ENCODE measurements at places on chromosomes 16 and 17.

GRCh38 chr17:72301887-72302286 is 181.1 kb downstream of the SOX9 start:
- DNase-seq = no peak

GRCh38 chr16:19086322-19087199 is 19.1 kb downstream of the COQ7 start:
- peak; percentile 95 for DNase-seq

- no peak for DNase-seq
Observed at GRCh38 chr17:74272731-74273201, 1.3 kb upstream of the DNAI2 start.

- peak; percentile 94 for DNase-seq
Observed at GRCh38 chr17:82648165-82648668, at the start of gene WDR45B. Gene WDR45B, minus strand, starts transcription at chr17:82648444. Its CDS starts 104 bp downstream, at chr17:82648340.

DNA sequence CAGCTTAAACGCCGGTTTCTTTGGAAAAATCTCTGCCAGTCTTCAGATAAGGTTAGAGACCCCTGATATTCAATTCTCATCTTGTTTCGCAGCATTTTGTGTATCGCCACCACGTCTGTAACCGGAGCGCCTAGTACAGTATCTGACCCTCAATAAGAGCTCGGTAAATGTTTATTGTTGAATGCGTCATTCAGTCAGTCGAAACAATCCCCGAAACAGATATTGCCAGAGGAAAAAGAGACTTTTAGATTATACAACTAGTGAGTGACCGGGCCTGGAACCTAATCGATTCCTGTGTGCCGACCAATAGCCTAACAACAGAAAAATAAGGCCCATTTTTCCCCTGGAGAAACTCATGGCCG is 626 bp downstream of the PELP1 start:
- no peak for DNase-seq

DNA sequence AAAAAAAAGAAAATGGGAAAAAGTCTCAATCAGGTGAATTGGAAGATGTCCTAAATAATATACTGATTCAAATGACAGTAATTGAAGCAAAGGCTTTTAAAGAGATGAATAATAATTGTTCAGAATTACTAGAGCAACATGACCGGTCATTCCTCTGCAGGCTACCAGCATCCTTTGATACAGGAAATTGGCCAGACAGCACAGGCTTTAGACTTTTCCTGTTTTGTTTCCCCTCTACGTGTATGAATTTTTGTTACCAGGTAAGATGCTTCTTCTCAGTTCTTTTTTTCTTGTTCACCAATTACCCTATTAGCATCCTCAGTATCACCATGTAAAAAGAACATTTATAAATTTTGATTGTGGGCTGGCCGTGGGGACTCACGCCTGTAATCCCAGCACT is 77.5 kb downstream of the RPGRIP1L start:
- DNase-seq = no peak

DNA sequence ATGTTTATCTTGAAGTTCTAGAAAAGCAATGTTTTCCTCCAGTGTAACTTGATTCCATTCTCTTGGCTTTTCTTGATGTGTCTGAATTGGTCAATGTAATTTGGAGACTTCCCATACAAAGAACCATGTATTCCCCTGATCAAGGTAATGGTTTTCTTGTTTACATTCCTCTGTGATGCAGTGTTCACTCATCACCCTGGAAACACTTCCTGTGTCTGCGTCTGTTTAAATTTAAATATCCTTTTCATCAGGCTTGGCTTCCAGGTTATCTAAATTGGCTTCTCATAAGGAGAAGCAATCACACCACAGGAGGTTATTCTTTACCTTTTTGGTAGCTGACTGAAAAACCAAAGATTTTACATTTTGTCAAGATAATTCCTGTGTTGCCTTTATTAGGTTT is 237.3 kb upstream of the WSCD1 start:
- DNase-seq = peak; percentile 37

DNA sequence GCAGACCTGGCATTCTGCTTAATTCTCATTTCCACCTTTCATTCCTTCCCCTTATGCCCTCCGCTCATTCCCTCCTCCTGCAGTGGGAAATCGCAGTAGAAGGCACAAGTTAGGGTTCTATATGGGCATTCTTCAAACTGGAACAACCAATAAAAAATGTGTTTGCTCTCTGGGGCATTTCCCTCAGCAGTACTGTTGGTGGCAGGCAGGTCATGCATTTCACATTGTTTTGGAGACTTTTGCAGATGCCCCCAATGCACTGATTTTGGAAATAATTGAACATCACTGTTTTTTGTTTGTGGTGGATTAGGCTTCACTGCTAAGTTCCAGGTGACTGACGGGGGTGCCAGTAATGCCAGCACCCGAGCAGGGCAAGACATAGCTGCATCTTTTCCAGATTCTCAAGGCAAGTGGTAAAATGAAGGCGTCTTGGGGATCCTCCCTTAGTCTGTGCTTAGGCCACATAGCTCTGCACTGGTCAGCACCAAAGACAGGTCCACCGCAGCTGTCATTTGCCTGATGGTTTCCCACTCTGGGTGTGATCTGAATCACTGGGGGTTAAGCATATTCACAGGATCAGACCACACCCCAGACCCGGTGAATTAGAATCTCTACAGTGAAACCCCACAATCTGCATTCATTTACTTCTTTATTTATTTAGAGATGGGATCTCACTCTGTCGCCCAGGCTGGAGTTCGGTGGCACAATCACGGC is 304.5 kb downstream of the CPPED1 start:
- DNase-seq = no peak

- no peak for DNase-seq
Observed at GRCh38 chr16:74561626-74562025, 45.3 kb downstream of the GLG1 start.

DNA sequence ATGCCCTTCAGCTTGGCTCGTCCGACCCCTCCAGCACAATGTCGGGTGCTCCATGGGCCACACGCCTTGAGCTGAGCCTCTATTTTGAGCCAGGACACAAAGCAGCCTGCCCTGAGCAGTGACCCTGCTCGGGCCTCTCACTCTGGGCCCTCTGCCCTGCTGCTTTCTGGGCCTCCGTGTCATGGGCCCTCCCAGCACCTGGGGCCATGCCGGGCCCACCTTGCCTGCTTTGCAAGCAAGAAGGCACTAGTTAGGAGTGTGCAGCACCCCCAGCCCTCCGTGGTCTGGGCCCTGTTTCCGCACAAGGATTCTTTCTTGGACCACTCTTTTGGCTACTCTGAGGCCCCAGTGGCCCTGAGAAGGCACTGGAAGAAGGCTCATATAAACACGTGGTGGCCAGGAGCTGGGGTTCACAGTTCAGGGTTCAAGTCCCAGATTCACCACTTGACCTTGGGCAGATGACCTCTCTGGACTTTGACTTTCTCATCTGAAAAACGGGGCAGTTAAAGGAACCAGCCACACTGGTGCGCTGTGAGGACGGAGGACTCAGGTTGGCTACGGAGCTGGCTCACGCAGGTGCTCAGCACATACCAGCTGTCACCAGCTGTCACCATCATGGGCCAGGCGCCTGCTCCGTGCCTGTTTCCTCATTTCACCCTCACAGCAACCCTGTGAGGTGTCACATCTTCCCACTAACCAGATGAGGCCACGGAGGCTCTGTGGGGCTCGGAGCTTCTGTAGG is 166.0 kb upstream of the GSE1 start:
- DNase-seq = no peak

GRCh38 chr17:66275651-66276050 is 26.8 kb upstream of the PRKCA start:
- peak; percentile 80 for DNase-seq

GRCh38 chr16:26212599-26212998 is 520.8 kb downstream of the HS3ST4 start:
- DNase-seq = no peak

DNA sequence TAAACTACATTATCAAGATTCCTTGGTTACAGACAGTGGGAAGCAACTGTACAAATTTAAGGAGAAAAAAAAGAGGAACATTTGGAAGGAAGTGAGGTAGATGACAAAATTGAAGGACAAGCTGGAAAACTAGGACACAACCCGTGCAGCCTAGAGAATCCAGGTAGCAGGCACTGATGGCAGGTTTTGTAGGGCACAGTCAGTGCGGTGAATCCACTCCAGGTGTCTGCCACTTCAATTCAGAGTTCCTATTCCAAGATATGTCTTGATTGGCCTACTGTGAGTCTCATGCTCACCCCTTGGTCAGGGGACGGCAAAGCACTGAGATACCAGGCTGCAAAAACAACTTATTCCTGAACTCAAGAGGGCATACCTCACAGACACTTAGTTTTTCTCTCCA is 37.8 kb downstream of the TNRC6C start:
- no peak for DNase-seq

GRCh38 chr16:14089283-14089823 is 18.2 kb downstream of the MRTFB start:
- DNase-seq = no peak

GRCh38 chr17:39933912-39934311 is 6.4 kb downstream of the LRRC3C start:
- no peak for DNase-seq

GRCh38 chr16:8126313-8126712 is 464.0 kb downstream of the TMEM114 start:
- DNase-seq = no peak

DNA sequence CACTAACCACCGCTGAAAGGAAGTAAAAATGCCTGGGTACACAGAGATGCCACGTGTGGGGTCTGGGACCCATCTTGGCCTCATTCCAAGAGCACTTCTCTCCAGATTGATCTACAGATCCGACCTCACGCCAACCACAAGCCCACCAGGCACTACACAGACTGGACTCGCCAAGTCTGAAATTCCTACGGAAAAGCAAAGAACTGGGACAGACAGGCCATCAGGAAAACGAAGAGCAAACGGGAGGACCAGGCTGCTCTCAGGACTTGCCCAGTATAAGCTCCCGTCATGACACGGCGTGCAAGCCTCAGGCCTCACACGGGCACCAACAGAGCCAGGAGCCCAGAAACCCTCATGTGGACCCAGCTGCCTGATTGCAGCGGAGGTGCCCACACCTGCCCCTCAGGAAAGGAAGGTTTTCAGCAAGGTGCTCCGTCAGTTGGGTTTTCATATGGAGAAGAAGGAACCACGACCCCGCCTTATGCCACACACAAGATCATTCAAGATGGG is 20.1 kb upstream of the C16orf95 start:
- no peak for DNase-seq

GRCh38 chr16:79334127-79334526 is 266.4 kb downstream of the MAF start:
- peak; percentile 16 for DNase-seq

- no peak for DNase-seq
Observed at GRCh38 chr17:43531082-43531378, 15.1 kb downstream of the ETV4 start.

DNA sequence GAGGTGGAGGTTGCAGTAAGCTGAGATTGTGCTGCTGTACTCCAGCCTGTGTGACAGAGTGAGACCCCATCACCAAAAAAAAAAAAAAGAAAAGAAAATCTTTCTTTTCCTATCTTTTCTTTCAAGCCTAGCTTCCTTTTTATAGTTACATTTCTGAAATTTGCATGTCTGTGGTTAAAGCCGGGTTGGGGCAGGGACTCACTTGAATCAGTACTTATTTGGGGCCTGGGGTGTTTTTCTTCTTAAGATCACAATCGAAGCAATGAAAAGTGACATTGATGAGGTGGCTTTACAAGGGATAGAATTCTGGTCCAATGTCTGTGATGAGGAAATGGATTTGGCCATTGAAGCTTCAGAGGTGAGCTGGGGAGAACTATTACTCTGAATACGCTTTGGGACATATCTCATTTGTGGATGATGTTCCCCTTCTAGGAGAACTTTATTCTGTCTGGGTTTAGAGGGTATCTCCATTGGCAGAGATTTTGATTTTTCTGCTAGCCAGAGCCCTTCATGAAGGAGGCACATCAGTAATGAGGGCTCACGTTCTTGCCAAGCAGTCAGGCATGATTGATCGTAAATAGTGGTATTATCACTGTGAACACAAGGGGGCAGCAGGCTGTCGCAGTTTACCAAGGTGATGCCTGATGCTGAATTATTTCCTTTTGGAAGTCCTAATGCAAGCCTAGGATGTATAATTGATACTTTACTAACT is 14.3 kb downstream of the KPNB1 start:
- DNase-seq = peak; percentile 63

Data from HepG2 (cell line).